NCI-H1930 (cell line): ENCODE measurements at places on chromosomes 6 and 20.

DNA sequence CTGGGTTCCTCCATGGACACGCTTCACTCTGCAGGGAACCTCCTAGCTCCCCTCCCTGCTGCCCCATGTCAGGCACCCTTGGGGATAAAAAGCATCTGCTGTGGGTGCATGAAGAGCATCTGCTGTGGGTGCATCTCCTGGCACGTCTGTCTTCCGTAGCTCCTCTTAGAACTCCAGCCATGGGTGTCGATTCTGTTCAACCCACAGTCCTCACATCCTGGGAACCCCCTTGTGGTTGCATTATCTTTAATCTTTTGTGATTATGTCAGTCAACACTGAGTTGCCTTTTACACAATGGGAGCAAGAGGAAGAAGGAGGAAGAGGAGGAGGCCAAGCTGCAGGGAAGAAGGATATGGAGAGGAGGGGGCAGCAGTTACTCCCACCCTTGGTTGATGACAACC, 24.1 kb upstream of the CCR6 start:
- DNase-seq: no peak

GRCh38 chr20:22590662-22591061, 6.3 kb upstream of the FOXA2 start:
- DNase-seq: no peak

DNA sequence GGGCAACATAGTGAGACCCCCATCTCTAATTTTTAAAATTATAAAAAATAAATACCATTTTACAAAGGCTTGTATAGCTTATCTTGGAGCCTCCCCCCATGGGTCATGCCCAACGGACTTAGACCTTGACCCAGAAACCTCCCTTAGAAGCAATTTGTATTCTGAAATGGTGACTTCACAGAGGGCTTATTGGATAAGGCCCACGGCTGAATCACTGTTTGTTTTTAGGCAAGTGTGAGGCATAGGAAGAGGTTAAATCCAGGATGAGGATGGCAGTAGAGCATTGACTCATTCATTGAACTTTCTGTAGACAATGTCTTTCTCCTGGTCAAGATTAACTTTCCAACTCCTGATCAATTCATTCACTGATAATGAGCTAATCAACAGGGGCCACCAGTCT, 6.2 kb upstream of the SNAI1 start:
- no peak for DNase-seq

- peak; percentile 50 for DNase-seq
Measured at GRCh38 chr6:85449818-85450759, at the start of gene NT5E. TSS of gene NT5E (plus strand) at chr6:85450083. CDS start at chr6:85450140, 57 bp downstream.

GRCh38 chr6:109255946-109256640, 126.2 kb downstream of the CD164 start:
- DNase-seq: peak; percentile 80

GRCh38 chr6:18400831-18401446, 13.8 kb downstream of the RNF144B start:
- no peak for DNase-seq

DNA sequence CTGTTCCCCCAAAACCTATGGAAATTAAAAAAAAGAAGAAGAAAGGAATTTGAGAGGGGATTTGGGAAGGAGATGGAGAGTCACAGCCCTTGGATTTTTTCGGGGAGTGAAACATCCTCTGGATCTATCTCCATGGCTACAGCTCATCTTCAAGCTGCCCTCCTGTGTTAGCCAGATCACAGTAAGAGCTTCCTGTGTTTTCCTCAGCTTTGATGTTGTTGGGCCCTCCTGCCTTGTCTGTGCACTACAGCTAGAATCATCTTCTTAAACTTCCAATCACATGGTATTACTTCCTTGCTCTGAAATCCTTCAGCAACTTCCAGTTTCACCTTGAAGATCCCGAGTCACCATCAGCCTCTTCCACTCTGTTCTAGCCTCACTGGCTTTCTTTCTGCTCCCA, 207.8 kb upstream of the ZFP64 start:
- no peak for DNase-seq

- no peak for DNase-seq
Measured at GRCh38 chr6:75150685-75151412, 55.0 kb downstream of the COL12A1 start.

GRCh38 chr20:32585011-32585585, at the start of gene NOL4L:
TSS of gene NOL4L (minus strand) at chr20:32585333. CDS start at chr20:32584890, 443 bp downstream.
- peak; percentile 34 for DNase-seq

DNA sequence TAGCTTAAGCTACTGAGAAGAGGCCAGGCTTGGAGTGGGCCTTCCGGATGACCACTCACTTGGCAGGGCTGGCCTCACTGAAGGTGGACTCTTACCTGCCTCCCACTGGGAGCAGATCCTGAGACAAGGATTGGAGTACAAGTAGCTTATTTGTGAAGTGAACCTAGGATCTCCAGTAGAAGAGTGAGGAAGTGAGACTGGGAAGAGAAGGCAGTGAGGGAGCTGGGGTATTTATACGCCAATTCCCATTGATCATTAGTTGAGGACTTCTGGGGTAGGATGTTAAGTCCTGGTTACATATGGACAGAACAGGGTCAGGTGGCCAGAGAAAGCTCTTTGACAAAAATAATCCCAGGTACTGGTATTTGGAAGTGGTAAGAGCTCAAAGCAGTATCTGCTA, 32.3 kb upstream of the RNF24 start:
- DNase-seq: no peak

- no peak for DNase-seq
Measured at GRCh38 chr6:119156757-119157505, 78.5 kb upstream of the FAM184A start.

GRCh38 chr20:2697768-2698167, 5.2 kb downstream of the EBF4 start:
- DNase-seq: no peak

DNA sequence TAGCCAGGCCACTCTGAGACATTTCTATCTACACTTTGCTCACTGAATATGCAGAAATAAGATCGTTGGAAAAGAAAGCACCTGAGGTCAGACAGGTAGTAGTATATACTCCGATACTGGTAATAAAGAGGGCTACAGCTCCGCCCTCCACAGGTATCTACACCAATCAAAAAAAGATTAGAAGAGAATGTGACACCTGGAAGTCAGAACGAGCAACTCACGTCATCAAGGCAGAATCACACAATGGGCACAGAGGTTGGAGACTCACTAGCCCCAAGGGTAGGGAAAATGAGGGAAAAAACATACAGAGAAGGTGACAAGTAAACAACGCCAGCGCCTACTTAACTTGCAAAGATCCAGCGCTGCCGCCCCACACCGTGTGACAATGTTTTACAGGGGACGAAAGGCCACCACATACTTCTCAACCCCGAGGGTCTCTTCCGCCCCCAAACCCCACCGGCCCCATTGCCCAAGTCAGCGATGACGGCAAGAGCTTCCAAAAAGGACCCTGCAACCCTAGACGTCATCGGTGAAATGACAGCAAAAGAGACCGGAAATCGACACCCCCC, 653 bp downstream of the LMBRD1 start:
- peak; percentile 15 for DNase-seq

DNA sequence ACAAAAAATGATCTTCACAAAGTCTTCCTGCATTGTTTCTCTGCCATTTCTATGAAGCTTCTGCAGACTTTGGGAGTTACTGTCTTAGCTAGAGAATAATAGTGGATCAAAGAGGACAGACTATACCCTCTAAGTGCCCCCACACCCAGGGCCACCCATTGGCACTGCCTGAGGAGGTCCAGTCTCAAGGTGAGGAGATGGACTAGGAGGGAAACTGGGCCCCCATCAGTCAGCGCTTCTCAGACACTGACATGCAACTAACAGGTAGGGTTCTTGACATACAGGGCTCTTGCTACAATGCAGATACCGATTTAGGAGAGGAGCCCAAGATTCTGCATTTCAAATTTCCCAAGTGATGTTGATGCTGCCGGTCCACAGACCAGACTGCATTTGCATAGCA, 24.3 kb downstream of the PCNA start:
- no peak for DNase-seq

DNA sequence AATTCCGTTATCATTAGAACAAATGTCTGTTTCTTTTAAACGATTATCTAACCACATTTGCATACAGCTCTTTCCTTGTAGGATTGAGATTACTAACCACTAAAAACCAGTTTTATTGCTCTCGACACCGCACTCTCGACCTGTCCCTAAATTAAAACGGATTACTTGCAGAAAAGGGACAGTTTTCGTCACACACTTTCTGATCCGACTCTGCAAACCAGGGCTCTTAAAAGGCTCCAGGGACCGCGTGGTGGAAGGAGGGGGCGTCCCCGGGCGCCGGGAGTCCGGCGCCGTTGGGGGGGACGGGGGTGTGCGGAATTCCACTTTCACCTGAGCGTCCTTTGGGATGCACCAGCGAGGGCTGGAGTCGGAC, 731 bp downstream of the MAK start:
- DNase-seq: no peak

GRCh38 chr6:149725785-149726184, 7.9 kb upstream of the LATS1 start:
- no peak for DNase-seq

GRCh38 chr6:27176096-27176495, 71.4 kb upstream of the PRSS16 start:
- DNase-seq: no peak

- DNase-seq: no peak
Measured at GRCh38 chr6:47377971-47378370, 68.3 kb upstream of the TNFRSF21 start.

DNA sequence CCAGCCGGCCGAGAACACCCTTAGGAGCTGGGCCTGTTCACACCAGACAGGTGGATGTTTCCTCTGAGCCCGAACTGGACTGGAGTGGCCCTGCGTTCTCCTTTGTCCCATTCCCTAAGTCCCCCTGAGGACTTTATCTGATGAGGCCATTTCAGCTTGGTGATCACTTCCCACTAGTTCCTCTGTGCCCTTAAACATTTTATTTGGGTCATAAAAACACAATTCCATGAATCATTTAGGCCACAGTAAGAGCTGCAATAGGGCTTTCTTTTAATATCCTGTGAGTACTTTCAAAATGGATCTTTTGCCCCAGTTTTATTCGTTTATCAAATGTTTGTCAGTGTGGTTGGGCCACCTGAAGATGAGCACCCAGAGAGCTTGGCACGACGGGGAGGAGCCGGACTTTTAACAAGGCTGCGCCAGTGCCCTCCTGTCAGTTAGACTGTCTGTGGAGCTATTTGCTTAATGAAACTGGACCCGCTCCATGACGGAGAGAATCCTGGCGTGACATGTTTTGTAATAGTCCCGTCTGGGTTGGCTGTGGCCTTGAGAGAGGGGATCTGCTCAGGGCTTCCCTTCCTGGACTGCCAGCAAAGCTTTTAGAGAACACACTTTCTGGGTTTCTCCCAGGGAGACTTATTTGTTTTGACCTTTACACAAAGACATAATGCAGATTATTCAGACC, 53.5 kb downstream of the ZDHHC14 start:
- DNase-seq: no peak

- DNase-seq: no peak
Measured at GRCh38 chr6:71199736-71200135, 88.9 kb upstream of the OGFRL1 start.

GRCh38 chr6:56334937-56335336, 87.6 kb upstream of the COL21A1 start:
- no peak for DNase-seq

DNA sequence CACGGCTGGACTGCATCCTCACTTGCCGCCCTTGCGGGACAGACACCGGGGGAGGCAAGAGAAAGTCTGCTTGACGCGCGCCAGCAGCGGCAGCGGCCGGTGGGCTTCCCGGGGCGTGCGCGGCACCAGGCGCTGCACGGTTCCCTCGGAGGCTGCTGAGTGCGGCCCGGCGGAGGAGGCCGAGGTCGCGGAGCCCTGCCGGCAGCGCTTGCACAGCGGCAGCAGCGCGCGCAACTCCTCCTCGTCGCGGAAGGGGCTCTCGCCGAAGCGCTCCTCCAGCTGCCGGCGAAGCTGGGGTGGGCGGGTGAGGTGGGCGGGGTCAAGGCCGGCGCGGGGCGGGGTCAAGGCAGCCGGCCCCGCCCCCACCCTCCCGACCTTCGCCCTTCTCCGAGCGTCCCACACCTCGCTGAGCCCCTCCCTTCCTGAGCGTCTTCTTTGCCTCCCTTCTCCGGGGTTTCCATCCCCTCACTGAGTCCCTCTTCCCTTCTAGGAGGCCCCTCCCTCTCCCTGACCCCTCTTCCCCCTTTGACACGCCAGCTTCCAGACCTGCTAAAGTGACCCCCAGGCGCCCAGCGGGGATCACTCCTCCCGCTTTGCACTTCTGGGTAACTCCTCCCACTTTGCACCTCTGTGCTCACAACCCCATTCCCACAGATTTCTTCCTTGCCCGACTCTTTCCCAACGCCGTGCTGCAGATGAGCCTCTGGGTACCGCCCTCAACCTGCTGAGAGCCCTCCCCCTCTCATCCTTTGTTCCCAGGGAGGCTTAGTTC, 8.8 kb downstream of the DUSP15 start:
- DNase-seq: peak; percentile 82

DNA sequence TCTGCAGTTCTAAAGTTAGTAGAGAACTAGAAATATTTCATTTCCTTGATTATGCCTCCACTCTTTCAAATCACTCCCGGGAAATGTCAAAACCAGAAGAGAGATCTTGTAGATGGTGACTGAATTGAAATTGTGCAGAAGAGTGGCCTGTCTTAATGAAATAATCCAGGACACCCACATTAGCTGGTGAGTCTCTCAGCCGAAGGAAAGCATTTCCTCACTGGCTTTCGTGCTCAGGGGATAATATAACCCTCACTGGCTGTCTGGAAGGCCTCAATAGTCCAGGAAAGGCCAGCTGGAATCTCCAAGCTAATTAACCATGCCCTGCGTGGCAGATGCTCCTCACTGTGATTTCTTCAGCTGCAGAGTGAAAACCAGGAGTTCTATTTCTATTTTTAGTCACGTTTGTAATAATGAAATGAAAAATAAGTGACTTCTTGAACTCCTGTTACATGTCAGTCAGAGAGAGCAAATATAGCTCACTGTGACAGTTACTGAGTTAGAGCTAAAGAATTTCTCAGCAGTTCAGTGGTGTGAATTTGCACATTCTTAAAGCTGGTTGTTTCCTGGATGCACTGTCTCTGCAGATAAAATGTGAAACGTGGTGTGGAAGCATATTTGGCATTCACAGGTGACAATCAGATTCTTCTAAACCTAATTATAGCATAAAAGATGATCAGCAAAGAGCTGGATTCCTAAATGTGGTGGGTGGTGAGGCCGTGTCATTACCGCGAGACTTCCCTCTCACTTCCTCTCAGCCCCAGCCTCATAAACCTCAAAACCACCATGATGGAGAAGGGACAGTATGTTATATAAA, 211.7 kb downstream of the LMBRD1 start:
- DNase-seq: no peak

GRCh38 chr20:32516583-32517517, 68.3 kb downstream of the NOL4L start:
- DNase-seq: no peak

DNA sequence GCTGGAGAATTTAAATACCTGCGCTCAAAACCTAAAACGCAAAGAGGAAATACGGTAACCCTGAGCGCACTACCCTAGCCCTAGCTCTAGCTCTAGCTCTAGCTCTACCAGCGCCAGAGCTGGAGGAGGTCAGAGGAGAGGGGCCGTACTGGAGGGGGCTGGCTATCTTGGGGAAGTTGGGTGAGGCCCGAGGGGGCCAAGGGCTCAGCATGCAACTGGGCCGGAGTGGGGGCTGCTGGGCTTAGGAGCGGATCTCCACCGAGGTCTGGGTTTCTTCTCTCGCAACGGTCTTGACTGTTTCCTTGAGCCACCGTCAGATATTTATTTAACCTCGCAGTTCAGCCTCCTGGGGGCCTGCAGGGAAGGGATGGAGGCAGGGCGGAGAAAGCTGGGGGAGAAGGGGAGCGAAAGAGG, 91.0 kb downstream of the NCR2 start:
- no peak for DNase-seq

- no peak for DNase-seq
Measured at GRCh38 chr6:75842732-75843131, 93.7 kb downstream of the MYO6 start.

GRCh38 chr6:126529637-126530362, 189.9 kb downstream of the CENPW start:
- DNase-seq: no peak

GRCh38 chr20:57240581-57241362, 25.7 kb downstream of the BMP7 start:
- DNase-seq: no peak
